NCI-H2081 (cell line): ENCODE measurements at places on chromosomes 1 and 21.

GRCh38 chr1:43450251-43450941 is 3.3 kb downstream of the HYI start:
- DNase-seq: no peak

DNA sequence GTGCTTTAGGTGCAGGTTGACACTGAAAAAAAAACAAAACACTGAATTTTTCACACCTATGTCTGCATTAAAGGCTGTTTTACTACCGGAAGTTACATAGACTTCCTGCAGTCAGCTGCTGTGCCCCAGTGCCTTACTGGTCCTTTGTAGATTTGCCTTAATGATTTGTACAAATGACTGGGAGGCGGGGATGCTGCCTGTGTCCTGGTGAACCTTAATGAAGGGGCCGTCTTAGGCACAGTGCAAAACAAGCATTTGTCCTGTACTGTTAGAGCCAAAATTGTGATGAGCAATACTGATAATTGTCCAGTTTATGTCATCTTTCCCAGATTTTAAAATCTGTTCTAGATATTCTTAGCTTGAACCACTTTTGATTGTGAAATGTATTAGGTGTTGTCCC is 90.9 kb upstream of the PGD start:
- DNase-seq: no peak

DNA sequence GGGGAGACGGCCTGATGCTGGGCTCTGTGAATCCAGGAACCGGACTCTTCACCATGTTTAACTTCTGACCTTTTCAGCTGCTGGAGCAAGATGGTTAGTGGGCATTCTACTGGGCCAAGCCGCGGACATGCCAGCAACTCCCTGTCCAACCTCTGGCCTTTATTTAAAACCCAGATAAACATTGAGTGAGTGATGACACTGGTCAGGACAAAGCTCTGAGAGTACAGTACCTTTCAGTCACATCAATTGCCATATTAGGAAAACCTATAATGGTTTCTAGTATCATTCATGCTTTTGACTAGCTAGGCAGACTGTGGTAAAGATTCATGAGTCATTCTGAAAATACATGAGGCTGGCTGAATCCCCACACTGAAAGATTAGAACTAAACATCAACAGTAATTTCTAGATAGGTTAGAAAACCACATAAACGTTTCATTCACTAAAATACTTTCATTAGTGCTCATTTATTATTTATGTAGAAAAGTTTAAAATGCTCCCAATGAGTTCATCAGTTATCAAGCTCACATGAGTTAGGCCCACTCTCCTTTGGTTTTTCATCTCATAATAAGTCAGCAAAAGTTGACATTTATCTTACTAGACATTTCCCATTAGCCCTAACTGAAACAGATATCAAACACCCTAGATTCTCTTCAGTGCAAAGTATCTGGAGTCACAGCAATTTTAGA is 7.1 kb upstream of the ACTA1 start:
- DNase-seq: no peak

DNA sequence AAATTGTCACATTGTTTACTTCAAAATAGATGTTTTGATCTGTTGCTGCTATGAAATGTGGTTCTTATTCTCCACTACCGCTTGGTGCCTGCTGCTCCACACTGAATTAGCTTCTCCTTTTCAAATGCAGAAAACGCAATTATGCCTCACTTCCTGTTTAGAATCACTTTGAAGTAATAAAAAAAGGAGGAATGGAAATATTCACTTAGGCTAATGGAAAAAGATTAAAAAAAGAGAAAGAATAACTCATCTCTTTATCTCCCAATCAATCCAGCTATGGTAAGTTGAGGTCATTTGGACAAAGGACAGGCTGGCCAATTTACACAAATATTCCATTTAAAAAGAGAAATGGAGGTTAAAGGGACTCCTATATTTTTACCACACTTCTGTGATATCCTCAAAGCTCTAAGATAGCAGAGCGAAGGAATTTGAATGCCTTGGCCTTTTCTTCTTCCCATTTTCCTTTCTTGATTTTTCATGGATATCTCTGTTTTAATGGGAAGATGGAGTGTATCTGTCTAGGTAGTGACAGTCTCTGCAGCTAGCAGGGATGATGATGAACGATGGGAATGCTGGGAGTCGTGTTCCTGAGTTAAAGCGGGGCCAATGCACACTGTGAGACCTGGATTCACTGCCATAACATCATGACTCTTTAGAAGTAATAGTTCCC is 35.7 kb downstream of the RGS5 start:
- DNase-seq: no peak

GRCh38 chr1:243731974-243732625 is 117.9 kb downstream of the AKT3 start:
- no peak for DNase-seq

DNA sequence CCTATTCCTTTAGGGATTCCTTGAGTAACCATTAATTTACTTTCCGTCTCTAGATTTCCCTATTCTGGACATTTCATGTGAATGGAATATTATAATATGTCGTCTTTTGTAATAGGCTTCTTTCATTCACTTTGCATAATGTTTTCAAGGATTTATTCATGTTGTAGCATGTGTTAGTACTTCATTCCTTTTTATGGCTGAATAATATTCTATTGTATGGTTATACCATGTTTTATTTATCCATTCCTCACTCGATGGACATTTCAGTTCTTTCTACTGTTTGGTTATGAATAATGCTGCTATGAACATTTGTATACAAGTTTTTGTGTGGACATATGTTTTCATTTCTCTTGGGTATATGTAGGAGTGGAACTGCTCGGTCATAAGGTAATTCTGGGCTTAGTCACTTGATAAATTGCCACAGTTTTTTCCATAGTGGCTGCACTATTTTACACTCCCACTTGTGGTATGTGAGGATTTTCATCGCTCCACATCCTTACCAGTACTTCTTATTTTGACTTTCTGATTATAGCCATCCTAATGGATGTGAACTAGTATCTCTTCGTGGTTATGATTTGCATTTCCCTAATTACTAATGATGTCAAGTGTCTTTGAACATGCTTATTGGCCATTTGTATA is 17.7 kb downstream of the PPP2R5A start:
- DNase-seq: no peak

GRCh38 chr1:246477634-246478033 is 29.4 kb downstream of the SMYD3 start:
- DNase-seq: no peak
